AG10803 (cell line): ENCODE measurements at places on chromosomes 2 and 18.

GRCh38 chr2:98369710-98370239, 23.5 kb downstream of the CNGA3 start:
- DNase-seq, result no peak

DNA sequence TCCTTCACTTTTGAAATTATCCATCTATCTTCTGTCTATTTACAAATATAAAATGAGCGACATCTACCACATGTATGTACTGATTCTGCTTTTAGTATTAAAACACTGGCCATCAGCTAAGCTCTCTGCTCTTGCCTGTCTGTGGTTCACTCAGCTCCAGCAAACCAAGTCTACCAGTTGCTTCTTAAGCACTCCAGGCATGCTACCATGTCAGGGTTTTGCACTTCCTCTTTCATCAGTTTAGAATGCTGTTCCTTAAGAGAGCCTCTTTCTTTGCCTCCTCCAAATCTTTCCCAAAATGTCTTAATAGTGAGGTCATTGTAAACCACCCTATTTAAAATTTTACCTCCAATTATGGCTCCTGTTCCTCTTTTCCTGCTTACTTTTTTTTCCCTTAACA, 59.5 kb downstream of the SCN3A start:
- DNase-seq, result no peak

- DNase-seq, result no peak
Observed at GRCh38 chr2:57209799-57210198, 836.8 kb upstream of the VRK2 start.

- no peak for DNase-seq
Observed at GRCh38 chr2:17805717-17806363, 10.4 kb upstream of the MSGN1 start.

DNA sequence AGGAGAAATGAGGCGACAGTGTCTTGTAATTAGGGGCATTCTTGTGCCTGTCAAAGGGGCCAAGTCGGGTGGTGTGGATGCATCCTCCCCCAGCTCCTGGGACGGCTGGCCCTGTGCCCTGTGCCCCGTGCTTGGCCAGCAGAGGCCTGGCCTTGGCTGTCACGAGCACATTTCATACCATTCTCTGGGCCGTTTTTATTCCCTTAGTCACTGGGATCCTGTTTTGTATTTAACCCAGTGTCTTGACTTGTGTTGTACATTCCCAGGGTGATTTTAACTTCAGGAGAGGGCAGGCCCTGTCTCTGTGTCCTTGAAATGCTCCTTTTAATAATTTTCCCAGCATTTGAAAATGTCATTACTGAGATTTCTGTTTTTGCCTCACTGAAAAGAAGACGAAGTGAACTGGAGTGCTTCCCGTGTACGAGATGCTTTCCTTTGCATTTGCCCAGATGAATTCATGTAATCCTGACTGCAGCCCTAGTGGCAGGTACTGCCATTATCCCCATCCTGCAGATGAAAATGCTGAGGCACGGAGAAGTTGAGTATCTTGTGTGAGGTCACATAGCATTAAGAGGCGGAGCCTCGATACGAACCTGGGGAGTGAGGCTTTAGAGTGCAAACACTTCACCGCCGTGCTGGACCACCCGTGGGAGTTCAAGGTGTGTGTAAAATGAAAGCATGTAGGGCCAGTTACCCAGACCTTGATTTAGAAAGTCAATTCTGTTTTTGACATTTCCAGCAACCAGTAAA, 57.0 kb downstream of the SH3RF3 start:
- peak; percentile 95 for DNase-seq

DNA sequence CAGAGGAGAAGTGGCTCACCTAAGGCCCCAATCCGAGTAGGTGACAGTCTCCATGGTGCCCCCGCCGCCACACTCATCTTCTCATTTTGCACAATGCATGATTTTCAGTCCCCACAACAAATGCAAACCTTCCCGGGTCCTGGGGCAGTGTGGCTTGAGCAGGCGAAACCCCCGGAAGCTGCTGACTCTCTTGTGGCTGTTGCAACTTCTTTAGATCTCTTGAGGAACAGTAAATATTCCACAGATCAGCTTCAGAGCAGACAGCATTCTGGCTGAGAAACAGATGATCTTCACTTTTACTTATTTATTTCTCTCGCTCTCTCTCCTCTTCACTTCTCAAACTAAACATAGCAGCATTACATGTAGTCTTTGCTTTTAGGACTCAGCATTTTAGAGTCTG, 51.9 kb downstream of the ASAP2 start:
- DNase-seq, result no peak

DNA sequence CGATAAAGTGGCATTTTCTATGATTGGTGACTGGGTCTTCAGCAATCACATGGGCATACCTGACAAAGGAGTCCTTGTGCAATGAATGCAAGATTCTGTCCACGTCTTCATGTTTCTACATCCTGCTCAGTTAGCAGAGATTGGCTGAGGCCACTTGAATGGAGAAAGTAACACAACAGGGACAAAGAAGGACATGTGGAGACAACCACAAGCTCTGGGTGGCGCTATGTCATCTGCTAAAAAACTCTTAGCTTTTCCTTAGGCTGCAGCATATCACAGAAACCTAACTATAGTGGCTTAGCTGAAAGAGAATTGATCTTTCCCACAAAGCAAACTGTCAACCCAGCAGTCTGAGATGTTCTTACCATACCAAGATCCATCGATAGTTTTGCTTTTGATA, 1109.7 kb downstream of the SOCS6 start:
- no peak for DNase-seq

DNA sequence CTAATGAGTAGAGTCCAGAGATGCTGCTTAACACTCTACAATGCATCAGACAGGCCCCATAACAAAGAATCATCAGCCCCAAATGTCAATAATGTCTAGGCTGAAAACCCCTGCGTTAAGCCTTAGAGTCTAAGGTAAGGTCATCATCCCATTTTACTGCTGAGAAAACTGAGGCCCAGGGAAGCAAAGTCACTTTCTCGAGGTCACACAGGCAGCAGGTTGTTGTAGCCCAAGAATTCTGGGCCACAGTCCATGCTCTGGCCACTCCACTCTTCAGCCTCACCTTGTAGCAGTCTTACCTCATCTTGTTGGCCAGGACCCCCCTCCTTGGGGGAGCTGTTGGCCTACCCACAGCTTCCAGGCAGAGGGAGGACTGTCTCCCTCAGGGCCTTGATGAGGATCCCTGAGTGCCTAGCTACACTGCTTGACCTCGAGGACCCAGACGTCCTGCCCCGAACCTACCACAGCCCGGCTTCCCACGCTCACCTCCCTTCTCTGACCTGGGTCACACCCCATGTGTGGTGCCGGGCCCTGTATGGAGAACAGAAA, 54.4 kb downstream of the SMAD7 start:
- DNase-seq, result no peak

GRCh38 chr18:78772360-78773302, 207.0 kb upstream of the SALL3 start:
- no peak for DNase-seq

DNA sequence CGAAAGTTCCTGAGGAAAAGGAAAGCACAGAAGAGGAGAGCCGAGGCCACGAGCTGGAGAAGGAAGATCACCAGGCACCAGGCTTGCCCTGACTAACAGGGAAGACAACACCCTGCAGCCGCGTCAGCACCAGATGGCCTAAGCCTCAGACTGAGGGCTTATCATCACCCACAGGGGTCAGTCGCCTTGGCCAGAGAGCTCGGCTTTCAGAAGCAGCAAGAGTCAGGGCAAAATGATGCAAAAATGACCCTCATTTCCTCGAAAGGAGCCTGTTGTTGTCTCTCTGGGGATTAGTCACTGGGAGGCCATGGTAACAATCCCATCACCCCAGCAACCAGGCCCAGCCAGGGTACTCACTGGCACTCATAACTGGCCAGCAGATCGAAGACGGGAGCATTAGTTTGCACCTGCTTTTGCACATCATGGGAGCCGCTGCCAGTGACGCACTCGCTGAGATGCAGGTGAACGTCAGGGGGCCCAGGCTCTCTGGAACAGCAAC, 42.7 kb upstream of the ZFP36L2 start:
- peak; percentile 94 for DNase-seq

DNA sequence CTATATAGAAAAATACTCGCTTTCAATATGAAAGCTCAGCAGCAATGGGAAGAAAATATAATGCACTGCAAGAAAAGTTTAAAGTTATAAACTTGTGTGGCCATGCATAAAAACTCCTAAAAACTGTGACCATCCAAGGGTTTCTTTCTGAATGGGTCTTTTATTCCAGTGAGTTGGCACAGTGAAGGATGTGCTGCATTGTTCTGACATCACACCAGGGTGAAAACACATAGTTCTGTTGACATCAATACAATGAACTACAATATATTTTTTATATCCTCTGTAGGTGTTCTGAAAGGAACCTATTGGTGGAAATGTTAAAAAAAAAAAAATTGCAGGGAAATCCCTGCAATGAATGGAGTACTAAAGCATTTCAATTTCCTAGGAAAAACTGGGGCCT, 80.2 kb downstream of the CDH20 start:
- DNase-seq, result no peak

DNA sequence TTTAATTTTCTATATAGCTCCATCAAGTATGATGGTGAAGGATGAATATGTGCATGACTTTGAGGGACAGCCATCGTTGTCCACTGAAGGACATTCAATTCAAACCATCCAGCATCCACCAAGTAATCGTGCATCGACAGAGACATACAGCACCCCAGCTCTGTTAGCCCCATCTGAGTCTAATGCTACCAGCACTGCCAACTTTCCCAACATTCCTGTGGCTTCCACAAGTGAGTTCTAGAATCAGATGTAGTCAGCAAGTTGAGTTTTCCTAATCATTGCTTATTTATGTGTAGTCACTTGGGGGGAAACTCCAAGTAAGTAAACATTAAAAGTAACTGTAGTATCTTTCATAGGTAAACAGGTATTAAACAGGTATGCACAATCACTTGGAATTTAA, 24.8 kb downstream of the SMAD4 start:
- DNase-seq, result peak; percentile 64

GRCh38 chr18:11807233-11807632, 44.0 kb upstream of the CHMP1B start:
- peak; percentile 7 for DNase-seq

- peak; percentile 92 for DNase-seq
Observed at GRCh38 chr2:98757904-98758421, 27.0 kb upstream of the MGAT4A start.

GRCh38 chr2:148039783-148040182, 18.9 kb downstream of the MBD5 start:
- no peak for DNase-seq
